ENCODE measurements at places on chromosomes 6 and 20.

DNA sequence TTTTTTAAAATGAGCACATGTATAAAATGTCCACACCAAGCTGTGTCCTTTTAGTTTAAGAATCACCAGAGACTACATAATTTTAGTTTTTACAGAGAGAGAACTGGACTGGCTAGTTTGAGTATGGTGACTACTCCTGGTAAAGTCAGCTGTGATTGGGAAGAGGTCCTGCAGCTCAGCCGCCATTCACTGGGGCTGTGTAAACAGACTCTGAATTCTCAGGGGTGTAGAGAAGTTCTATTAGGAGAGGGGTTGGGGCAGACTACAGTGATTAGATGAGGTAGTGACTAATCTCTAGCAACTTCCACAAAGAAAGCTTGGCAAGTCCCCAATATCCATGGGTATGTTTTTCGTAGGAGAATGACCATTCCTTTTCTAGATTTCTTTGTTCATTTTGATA lies 341.2 kb upstream of the MAP3K7 start:
- DNase-seq = no peak

- peak; percentile 49 for DNase-seq
Observed at GRCh38 chr6:150395388-150396009, 26.7 kb downstream of the IYD start.

GRCh38 chr6:49522710-49523593 lies 23.2 kb downstream of the GLYATL3 start:
- no peak for DNase-seq

DNA sequence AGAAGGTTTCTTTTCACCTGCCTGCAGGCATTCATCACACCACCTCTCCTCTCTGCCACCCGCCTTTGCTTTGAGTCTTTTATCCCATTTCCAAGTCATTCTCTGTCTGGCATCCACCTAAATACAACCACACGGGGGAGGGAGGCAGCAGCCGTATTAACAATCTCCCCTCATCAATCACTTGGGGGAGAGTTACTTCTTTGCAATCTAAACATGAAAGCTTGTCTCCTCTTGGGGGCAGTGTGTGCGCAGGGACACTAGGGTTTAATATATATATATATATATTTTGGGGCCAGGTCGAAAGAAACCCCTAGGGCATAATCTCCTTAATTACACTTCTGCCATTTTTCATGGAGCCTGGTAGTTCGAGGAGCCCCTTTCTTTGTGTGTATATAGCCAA lies 214.5 kb downstream of the TSHZ2 start:
- DNase-seq = no peak

DNA sequence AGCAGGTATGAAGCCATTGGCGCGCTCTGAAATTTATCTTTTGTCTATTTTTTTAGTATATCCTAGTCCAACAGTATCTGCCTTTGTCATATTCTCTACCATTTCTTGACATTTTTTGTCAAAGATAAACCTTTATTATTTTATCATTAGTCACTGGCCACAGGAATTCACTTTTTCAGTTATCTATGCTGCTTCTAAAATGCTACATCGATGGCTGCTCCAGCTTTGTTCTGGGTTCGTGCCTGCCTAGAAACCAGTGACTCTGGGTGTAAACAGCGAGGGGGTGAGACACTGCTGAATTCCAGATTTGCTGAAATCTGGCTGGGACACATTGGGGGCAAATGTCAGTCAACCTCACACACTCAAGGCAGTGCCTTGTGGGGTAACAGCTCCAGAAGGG lies 193.4 kb downstream of the CDC5L start:
- no peak for DNase-seq

- DNase-seq = no peak
Observed at GRCh38 chr6:52536424-52536916, 40.4 kb downstream of the TRAM2 start.

DNA sequence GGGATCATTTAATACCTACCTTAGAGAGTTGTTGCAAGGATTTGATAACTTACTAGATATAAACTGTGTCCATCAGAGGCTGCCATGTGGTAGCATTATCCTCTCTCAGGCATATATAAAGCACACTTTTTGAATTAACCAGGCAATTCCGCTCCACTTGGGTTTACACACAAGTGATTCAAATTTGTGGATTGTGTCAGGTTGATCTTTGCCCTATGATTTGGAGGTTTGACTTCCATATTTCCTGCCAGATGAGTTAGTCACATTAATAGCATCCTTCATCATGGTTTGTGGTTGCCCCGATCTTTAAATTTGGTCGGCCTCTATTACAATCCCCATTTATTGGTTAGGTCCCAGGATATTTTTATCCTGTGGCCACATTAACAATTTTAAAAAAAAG lies 44.8 kb upstream of the CTAGE9 start:
- no peak for DNase-seq

DNA sequence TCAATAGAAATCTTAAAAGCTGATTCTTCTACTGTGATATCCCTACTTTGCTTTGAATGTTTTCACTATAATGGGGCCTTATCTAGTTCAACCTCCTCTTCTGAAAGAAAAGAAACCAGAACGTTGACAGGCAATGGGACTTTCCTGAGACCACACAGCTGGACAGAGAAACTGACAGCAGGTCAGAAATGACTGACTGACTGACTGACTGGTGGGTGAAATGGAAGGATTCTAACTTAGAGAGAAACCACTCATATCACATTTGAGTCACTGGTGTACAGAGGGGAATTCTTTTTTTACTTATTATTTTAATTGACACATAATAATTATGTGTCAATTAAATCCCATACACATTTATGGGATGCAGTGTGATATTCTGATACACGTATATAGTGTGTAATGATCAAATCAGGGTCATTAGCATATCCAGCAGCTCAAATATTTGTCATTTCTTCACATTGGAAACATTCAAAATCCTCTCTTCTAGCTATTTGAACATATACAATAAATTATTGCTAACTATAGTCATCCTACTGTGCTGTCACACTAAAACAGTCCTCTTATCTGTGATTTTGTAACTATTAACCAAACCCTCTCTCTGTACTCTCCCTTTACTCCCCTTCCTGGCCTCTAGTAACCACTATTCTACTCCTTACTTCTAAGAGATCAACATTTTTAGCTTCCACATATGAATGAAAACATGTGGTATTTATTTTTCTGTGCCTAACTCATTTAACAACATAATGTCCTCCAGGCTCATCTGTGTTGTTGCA lies 64.8 kb upstream of the NRSN1 start:
- DNase-seq = no peak

DNA sequence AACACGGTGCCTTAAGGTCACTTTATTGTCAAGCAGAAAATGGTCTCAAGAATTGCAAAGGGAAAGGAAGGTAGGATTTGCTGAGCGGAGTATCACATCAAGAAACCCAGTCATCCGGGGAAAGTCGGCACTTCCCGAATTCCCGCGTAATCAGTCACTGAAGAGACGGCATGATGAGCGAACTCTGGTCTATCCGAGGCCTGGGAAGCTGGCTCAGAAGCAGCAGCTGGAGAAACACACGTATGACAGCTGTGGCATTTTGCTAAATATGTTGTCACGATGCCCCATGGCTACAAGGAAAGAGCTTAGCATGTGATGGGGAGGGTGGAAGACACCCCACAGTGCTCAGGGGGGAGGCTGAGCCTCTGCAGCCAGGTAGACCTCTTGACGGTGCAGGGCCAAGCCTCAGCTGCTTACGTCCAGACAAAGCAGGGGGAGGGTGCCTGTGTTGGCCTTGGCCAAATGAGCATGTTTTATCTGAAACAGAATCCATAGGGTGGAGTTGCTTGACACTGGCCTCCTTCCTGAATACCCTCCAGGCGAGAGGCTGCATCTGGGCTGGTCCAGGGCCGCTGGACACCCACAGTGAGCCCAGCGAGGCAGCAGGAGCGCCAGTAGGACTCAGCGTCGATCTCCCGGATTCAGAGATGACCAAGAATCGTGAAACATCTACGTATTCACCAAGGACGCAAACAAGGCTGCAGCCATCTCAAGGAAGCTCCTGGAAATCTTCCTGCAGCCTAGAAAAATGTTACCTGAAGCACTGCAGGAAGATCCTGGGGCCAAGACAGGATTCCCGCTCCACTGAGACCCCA lies 118.8 kb upstream of the AFDN start:
- DNase-seq = no peak

- no peak for DNase-seq
Observed at GRCh38 chr20:25011831-25012241, 19.3 kb upstream of the APMAP start.

DNA sequence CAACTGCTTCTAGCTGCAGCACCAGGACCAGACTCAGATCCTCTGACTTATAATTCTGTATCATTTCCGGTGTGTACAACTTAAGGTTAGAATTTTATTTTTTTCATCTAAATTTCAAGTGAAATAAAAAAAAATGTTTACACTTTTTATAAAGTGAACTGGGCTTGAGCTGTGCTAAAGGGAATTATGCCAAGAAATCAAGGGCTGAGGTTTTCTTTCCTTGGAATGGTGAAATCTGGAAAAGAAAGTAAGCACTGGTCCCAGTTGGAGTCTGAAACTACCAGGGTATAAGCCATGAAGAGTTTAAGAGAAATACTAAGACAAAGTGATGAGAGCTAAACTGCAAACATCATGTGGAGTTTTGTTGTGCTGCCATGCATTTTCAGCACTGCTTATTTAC lies 21.7 kb upstream of the FYN start:
- no peak for DNase-seq

DNA sequence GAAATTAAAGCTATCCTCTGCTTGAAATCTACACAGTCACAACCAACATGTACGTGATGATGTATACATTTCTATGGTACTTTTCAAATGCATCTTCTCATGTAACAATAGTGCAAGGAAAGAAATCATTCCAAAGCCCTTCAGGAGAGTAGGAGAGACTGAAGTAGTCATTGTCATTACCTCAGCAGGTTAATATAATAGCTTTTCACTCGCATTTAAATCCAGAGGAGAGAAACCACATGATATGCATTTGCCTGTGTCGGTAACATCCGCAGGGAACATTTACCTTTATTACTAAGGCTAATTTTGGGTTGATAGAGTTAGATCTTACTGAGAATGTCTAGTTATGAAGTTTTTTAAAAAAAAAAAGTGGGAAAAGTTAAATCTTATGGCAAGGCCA lies 186.6 kb upstream of the DTNBP1 start:
- DNase-seq = no peak

Measured in putamen (tissue), 1 donor.